ENCODE measurements at places on chromosomes 3 and 15. TPM values are rescaled to one million over a fixed set of nuclear protein-coding genes. Genes with fewer than 3 reads are reported as not detected.

Gene CMTM8
- 2.9 TPM for polyA plus RNA-seq

Gene KBTBD13
- 1.7 TPM for polyA plus RNA-seq

Gene GHSR
- polyA plus RNA-seq: not detected

Gene BUB1B
- 7.8 TPM for polyA plus RNA-seq

Gene MED12L
- 9.7 TPM for polyA plus RNA-seq

Gene CACNA1D
- 1.0 TPM for polyA plus RNA-seq

Gene ROPN1B
- 0.19 TPM for polyA plus RNA-seq

Gene PATL2
- 1.9 TPM for polyA plus RNA-seq

Gene TM6SF1
- polyA plus RNA-seq: 57.6 TPM

Gene TUSC7
- polyA plus RNA-seq: not detected

Gene TBL1XR1
- 74.9 TPM for polyA plus RNA-seq

Gene ADGRG7
- polyA plus RNA-seq: not detected

Gene HTR3D
- not detected for polyA plus RNA-seq

Gene DCP1A
- 20.5 TPM for polyA plus RNA-seq

Gene C3orf80
- not detected for polyA plus RNA-seq

Gene NRG4
- polyA plus RNA-seq: 0.50 TPM

Gene SEC11A
- polyA plus RNA-seq: 279 TPM

Gene CHRNA5
- polyA plus RNA-seq: 1.3 TPM

Gene ANXA2
- polyA plus RNA-seq: 359 TPM

Gene STARD5
- polyA plus RNA-seq: 2.8 TPM

Gene ZNF620
- 3.5 TPM for polyA plus RNA-seq

Gene LINGO1
- 11.1 TPM for polyA plus RNA-seq

Gene MYL3
- 167 TPM for polyA plus RNA-seq

Gene FMN1
- polyA plus RNA-seq: 1.6 TPM

Gene CDC25A
- 4.0 TPM for polyA plus RNA-seq

Gene ERICH6
- polyA plus RNA-seq: 0.23 TPM

Gene CAPN3
- polyA plus RNA-seq: 544 TPM

Gene GOLGA8J
- polyA plus RNA-seq: 0.52 TPM
